B cell (primary cell): ENCODE measurements at places on chromosomes 6 and 20.
A peak's percentile ranks its signal among the peaks of the same experiment; 100 is the strongest.

- peak; percentile 72 for DNase-seq
Measured at GRCh38 chr20:62010551-62011402, 54.9 kb downstream of the TAF4 start.

DNA sequence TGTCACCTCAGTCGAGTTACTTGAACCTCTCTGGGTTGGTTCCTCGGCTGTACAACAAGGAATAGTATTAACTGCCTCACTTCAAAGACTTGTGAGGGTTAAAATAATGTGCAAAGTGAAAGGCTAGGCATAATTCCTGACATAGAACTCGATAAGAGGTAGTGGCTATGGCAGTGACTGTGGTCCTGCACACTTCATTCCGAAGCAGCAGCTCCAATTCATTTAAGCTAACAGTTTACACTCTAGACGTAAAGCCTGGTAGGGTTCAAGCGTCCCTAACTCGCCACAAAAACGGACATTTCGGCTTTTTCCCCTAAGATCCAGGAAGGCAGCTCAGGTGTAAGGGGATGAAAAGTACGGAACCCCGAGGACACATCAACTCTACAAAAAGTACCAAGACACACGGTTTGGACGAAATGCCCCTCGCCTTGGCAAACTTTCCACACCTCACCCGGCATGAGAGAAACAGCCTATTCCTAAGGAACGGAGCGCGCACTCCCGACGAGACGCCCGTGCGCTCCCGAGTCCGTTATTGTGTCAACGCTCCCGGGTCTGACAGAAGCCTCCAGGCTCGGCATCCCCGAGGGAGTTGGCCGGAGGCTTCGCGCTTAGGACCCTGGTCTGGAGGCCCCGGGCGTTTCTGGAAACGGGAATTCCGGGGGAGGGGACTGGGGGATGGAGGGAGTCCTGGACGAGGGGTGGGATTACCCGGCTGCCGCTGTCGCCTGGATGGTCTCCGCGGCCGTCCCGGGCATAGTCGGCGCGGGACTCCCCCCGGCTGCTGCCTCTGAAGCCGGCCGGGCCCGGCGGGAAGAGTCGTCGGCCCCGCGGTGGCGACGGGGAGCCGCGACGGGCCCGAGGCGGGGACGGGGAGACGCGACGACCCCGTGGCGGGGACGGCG is 937 bp downstream of the ZNF318 start:
- peak; percentile 54 for DNase-seq

DNA sequence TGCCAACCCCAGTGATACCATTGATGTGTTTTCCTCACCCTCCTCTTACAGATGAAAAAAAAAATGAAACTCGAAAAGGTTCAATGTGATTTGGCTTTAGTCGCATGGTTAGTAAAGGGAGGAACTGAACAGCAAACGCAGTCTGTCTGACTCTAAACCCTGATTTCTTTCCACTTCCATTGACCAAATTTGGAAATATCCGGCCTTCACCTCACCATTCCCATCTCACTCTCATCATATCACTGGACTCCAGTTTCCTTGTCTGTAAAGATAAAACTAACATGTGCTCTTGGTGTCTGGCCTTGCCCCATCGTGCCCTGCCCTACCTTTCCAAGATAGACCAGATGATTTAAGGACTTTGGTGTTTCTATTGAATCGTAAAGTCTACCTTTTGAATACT is 48.7 kb upstream of the ADGRF1 start:
- DNase-seq, result no peak

DNA sequence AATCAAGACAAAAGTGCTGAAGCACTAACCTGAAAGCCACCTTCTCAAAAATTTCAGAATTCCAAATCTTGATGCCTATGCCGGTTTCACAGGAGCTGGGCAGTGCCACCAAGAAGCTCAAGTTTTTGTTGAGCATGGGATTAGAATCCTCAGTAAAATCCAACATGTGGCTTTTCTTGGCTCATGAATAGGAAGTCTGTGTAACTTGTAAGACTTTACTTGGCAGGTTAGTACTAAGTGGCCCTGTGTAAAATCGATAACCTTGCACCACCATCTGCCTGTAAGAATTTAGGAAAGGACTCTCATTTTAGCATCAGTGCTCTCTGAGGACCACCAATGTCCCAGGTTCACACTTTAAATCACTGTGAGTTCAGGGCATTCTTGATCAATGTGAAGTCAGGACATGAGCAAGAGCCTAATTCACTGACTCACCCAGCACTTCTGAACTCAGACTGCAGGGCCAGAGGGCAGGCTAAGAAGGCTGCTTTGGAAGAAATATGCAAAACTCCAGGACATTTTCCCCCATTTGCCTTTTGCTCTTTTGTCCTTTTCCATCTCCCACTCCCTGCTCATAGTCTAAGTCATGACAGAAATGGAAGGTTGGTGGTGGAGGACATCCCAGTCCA is 113.2 kb downstream of the EDN1 start:
- no peak for DNase-seq

- no peak for DNase-seq
Measured at GRCh38 chr20:33192912-33193501, 24.1 kb upstream of the BPIFA3 start.
